ENCODE measurements at places on chromosomes 1 and 21.

GRCh38 chr21:21111309-21111920 is 113.2 kb downstream of the NCAM2 start:
- no peak for DNase-seq

GRCh38 chr1:215113776-215114153 is 31.2 kb downstream of the KCNK2 start:
- DNase-seq = no peak

- no peak for DNase-seq
Measured at GRCh38 chr1:156655151-156655903, 13.4 kb downstream of the BCAN start.

- DNase-seq = no peak
Measured at GRCh38 chr21:24730661-24731060, 876.6 kb downstream of the MRPL39 start.

GRCh38 chr1:200381256-200381984 is 28.4 kb downstream of the ZNF281 start:
- DNase-seq = no peak

DNA sequence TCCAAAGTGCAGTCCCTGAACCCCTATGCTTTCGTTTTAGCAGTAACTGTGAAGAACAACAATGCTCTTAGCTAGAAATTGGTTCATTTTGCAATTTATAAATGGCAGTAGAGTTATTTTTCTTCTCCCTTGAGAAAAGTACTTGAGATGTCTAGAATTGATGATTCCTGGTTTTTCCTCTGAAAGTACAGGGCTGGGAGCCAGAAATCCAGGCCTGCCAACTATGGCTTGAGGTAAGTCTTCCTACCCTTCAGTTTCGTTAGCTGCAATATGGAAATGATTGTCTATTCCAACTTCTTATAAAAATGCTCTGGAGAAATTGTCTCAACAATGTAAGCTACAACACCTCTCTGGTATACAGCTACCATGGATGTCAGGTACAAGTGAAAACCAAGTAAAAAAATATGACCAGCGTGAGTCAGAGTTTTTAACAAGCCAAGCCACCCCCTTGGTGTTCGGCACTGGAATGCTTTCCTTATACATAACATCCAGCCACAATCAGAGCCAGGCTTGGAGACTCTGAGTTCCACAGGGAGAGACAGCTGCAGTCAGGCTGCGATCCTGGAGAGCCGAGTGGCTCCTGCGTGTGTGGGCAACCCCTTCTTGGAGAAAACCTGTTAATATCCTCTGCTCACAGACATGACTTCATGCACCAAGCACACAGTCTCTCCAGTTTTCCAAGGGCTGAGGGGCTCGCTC is 22.0 kb downstream of the TSPAN2 start:
- no peak for DNase-seq

DNA sequence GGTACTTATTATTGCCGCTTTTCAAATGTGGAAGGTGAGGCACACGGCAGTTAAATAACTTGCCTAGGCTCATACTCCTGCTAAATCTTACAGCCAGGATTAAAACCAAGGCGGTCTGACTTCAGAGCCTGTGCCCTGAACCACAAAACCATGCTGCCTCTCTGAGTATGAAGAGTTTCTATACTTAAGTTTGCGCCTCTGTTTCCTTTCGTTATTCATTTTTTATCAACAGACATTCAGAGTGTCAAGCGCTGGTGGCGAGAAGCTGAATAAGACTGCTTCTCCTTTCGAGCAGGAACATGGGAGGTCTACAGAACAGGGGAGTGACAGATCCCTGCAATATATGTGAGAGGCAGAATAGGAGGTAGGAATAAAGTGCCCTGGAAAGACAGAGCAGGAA is 96.0 kb upstream of the DUSP10 start:
- DNase-seq = no peak

- DNase-seq = no peak
Measured at GRCh38 chr1:1398677-1399186, 403 bp downstream of the CCNL2 start.

GRCh38 chr1:161223805-161224694 is 622 bp upstream of the APOA2 start:
- DNase-seq = no peak

- DNase-seq = no peak
Measured at GRCh38 chr1:228356897-228357680, 49.5 kb downstream of the TRIM11 start.

- no peak for DNase-seq
Measured at GRCh38 chr1:228887960-228888359, 152.7 kb downstream of the RHOU start.

DNA sequence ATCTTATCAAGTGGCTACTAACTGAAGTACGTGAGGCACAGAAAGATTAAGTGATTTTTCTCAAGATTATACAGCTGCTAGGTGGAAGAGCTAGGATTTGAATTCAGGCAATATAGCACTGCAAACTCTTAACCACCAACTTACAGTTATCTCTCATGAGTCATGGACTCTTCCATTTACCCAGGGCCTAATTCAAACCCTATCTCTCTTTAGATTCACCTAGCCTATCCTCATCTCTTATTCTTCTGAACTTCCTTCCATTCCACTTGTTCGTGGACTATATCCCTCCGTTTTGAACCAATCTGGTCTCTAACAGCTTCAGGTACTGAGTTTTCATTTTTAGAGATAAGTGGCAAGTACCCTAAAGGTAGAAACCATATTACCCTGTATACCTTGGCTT is 92.8 kb upstream of the DMRTA2 start:
- no peak for DNase-seq

- DNase-seq = no peak
Measured at GRCh38 chr1:245201827-245202226, 47.0 kb downstream of the KIF26B start.

DNA sequence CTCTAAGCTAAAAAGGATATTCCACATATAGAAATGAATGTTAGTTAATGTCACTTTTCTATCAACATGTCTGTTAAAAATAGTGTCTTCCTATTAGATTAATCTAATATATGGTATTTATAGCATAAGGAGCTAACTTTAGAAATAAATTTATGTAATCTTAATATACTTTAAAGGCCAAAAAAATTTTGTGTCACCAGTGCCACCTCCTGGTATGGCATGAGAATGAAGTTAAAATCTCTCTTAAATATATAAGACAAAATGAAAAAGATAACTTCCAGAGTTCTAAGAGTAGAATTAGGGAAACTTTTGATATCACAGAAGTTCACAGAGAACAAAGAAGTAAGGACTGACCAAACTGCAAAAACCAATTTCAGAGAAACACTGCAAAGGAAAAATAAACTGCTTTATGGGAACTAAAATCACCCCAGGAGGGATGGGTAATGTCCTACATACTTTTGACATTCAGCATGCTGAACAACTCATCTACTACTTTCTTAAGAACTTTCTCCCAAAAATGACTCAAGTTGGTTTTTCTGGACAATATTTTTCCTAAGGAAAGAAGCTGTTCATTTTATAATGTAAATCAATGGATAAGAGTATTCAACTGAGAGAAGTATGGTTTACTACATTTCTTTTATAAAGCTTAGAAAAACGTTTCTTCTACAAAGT is 82.8 kb downstream of the TRIM33 start:
- no peak for DNase-seq

DNA sequence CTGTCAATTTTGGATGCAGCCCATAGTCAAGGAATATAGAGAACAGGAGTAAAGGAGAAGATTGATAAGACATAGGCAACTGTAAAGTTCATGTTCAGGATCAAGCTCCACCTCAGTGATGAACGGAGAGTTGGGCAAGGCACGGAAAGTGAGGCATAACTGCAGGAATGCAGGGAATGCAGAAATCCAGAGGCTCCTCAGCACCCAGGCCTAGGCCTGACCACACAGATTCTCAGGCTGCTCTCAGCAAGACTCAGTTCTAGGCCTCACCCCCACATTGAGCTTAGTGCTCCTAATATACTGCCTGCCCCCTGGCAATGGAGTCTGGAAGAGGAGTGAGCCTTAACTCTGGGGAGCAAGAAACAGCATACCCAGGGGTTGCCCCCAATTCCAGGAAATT is 36.3 kb upstream of the S1PR1 start:
- DNase-seq = no peak

- DNase-seq = no peak
Measured at GRCh38 chr1:239931341-239931740, 160.3 kb upstream of the FMN2 start.

GRCh38 chr1:165671526-165671925 is 26.8 kb downstream of the ALDH9A1 start:
- no peak for DNase-seq

DNA sequence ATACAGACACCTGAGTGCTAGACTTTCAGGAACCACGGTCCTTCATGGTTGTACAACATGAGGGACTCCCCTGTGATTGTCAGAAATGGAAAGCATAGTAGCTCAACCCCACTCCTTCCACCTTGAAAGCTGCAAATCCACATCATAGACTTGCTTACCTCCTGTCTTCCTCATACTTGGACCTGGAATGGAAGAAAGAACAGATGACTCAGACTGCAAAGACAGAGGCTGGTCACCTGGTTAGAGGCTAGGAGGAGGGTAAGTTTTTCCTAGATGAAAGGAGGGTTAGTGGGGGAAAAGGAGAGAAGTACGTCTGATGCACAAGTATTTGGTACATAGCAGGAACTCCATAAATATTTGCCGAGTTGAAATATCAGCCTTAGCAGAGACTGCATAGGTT is 37.2 kb downstream of the LRRC71 start:
- no peak for DNase-seq

GRCh38 chr21:26042181-26042876 is 128.2 kb downstream of the APP start:
- no peak for DNase-seq

DNA sequence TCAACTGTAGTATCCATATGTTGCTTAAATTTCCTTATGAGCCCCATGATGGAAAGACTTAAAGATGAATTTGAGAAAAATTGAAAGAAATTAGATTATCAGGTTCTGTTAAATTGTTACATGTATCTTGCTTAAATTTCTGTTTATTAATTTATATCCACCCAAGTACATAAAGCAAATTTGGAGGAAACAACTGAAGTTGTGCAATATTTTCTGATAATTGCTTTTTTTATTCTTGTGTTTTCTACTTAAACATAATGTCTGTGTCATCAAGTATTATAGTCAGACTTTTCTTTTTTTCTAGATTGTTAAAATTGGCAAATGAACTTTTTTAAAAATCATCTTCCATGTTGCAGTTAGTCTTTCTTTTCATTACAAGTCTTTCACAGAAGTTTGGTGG is 36.8 kb downstream of the RNF11 start:
- no peak for DNase-seq

- DNase-seq = no peak
Measured at GRCh38 chr1:183024317-183025009, 1.2 kb downstream of the LAMC1 start.

GRCh38 chr21:35850542-35851103 is 209.7 kb downstream of the SETD4 start:
- DNase-seq = no peak

- DNase-seq = no peak
Measured at GRCh38 chr21:28827422-28827821, 165.3 kb downstream of the LTN1 start.

GRCh38 chr1:11099310-11100148 is at the start of gene EXOSC10:
Gene EXOSC10, minus strand, starts transcription at chr1:11099869. Its CDS starts 38 bp downstream, at chr1:11099831.
- peak; percentile 89 for DNase-seq

DNA sequence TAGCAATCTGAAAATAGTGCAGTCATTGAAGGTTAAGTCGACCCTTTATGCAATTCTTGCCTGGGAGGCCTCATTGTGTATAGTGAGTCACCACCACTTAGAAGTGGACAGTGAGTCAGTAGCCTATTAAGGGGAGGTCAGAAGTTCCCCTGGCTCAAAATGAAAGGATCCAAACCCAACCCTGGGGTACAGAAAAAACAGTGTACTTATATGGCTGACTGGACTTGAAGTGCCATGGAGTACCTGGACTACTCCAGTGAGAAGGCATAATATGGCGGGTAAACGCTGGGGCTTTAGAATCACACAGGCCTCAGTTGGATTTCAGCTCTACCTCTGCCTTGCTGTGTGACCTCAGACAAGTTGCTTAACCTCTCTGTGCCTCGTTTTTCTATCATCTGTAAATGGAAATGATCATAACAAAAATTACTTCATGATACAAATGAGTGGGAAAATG is 2.2 kb upstream of the BCL9 start:
- DNase-seq = peak; percentile 62

- DNase-seq = no peak
Measured at GRCh38 chr1:113545626-113546025, 155.3 kb downstream of the MAGI3 start.

GRCh38 chr1:25728301-25728935 is 71.6 kb upstream of the SELENON start:
- DNase-seq = no peak

DNA sequence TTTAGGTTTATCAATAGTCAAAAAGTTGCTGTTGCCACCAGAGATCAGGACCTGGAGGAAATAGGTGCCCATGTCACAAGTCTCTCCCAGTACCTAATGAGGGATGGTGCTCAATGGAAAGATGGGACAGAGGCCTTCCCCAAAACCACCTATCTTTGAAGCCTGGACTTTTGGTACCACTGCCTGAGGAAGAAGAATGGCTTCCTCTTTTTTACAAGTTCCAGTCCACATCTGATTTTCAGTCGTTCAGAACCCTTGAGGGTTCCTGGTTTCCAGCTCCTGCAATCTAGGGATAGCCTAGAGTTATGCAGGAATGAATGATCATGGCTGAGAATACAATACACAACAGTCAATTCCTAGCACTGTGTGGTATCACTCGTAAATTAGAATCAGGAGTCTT is 5.7 kb downstream of the CATSPERE start:
- no peak for DNase-seq

DNA sequence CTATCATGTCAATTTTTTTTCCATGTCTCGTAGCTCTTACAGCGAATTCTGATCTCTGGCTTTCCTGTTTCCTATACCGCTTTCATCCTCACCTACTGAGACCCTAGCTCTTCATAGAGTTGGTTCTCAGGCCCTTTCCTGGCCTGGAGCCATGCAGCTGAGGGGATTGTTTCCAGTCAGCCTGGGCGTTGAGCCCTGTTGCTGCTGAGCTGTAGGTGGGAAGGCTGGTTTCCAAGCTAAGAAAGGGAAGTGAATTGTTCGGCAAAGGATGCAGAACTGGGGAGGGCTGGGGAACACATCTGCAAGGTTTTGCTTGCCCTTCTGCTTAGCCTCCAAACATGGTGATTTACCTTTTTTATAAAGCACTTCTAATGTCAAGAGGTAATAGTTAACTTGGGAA is 41.5 kb downstream of the SPATA46 start:
- DNase-seq = no peak

- no peak for DNase-seq
Measured at GRCh38 chr1:38612951-38613350, 246.6 kb downstream of the RRAGC start.

- no peak for DNase-seq
Measured at GRCh38 chr1:193104502-193104906, 710 bp downstream of the GLRX2 start.

GRCh38 chr1:172108161-172108893 is 267.0 kb downstream of the DNM3 start:
- no peak for DNase-seq

- DNase-seq = no peak
Measured at GRCh38 chr1:162137179-162137960, 67.9 kb downstream of the NOS1AP start.
